Brain (organoid and tissue), 16 donors: ENCODE measurements at places on chromosomes 5 and 9.

DNA sequence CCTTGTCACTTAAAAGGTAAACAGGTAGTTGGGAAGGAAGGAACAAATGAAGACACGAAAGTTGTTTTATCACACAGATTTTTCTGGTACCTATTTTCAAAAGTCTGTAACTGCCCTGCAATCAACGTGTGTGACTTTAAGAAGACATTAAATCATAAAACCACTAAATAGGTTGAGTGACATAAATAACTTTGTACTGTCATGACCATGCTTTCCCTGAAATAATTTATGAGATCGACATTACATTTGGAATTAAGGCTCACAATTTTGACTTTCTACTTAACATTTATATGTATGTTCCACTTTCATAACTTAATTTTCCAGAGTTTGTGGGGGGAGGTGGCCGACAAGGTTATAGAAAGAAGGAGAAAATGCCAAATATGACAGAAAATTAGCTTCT is 181.1 kb downstream of the MLLT3 start:
- DNase-seq, result no peak

DNA sequence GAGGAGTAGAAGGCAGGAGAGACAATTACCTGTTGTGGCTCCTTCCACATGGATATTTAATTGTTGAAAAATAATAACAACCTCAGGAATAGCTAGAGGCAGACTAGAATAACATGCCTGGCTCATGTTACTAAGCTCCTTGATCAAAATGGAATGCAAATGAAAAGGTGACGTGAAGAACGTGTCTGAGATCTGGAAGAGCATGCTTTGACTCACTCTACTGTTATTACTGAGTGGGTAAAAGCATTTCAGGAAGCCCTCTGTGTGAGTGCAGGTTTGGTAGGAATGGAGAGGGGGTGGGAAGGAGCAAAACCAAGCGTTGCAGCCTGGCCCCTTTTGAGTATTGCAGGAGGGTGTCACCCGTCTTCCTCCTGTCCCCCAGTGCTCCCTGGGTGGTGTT is 84.8 kb downstream of the EQTN start:
- no peak for DNase-seq

- no peak for DNase-seq
Measured at GRCh38 chr9:77987880-77988525, 43.6 kb downstream of the GNAQ start.

GRCh38 chr9:112046181-112046580 is 128.9 kb downstream of the SUSD1 start:
- DNase-seq, result no peak

- no peak for DNase-seq
Measured at GRCh38 chr9:3909966-3910650, 384.3 kb upstream of the RFX3 start.

- DNase-seq, result no peak
Measured at GRCh38 chr5:67510204-67510603, 313.6 kb upstream of the CD180 start.

- DNase-seq, result no peak
Measured at GRCh38 chr5:121029536-121030245, 565.6 kb downstream of the PRR16 start.

- DNase-seq, result no peak
Measured at GRCh38 chr9:106590759-106591505, 272.0 kb upstream of the ZNF462 start.

GRCh38 chr9:124441291-124441690 is 9.0 kb upstream of the ADGRD2 start:
- DNase-seq, result peak; percentile 22

DNA sequence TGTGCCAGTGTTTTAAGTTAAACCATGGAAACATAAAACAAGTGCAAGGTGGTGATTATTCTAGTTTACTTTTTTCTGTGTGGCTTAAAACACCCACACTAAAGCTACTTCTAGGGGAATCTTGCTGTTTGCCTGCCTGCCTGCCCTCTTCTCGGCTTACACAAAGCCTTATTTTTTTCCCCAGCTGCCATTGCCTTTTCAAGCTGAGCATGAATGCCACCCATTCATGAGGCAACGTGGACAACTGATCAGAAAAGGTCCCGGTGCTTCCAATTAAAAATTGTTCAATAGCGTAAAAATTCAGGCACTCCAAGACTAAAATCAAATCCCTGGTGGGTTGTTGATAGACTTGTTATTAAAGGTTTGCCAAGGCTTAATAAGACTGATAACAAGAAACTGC is 401.4 kb downstream of the TMEM161B start:
- DNase-seq, result peak; percentile 22

- no peak for DNase-seq
Measured at GRCh38 chr5:74433896-74434829, 206.4 kb downstream of the ENC1 start.

- peak; percentile 37 for DNase-seq
Measured at GRCh38 chr5:8520917-8521316, 652.0 kb downstream of the MTRR start.

DNA sequence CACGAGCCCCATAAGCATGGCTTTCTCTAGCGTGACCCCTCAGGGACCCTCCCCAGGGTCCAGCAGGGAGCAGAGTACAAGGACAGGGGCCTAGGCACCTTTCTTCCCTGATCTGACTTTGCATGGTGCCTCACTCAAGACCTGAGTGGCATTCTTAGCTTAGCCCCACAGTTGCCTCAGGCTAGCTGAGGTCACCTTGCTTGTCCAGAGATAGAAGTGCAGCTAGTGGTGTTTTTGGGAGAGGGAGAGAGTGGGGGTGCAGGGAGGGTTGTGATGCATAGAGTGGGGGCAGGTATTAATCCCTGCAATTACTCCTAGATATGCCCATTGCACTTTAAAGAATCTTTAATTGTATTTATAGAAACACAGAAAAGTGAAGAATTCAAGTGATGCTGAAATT is 8.4 kb upstream of the TRIO start:
- DNase-seq, result no peak

- DNase-seq, result peak; percentile 31
Measured at GRCh38 chr9:129141066-129142041, 30.1 kb downstream of the PTPA start.

DNA sequence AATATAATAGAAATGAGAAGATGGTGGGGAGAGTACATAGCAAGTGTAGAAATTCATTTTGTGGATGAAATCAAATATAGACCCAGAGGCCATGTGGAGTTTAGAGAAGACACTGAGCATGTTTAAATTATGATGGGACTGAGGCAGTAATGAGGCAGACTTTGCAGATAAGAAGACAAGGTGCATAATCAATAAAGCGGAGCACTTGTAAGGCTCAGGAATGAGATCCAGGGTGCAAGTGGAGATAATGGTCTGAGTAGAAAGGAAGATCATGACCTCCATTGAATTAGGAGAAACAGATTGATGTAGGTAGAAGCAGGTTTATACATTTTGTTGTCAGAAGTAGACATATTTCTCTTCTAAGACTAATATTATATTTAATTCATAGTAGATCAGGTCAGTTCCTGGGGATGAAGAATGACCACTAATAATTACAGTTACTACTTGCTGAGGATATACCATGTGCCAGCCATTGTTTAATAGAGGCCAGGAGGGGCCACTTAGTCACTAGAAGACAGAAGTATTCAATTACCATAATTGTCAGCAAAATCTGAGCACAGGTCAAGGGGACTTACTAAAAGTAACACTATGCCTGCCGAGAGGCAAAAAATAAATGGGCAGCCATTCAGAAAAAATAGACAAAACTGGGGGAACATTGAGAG is 479.8 kb downstream of the DNAH5 start:
- DNase-seq, result no peak

DNA sequence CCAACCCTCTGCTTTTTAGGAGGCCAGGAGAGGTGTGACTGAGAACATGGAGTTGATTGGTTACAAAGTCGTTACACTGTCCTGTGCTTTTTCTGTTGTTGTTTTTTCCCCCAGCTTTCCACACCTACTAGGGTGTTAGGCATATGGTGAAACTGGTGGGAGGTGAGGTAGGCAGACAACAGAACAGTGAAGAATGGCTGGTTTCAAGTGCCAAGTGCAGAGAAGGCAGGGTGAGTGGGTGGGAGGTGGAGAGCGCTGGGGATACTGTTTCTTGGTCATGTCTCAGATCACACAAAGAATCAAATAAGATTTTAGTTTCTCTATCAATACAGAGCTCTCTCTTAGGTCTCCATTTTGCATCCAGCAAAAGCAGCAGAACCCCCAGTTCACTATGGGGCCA is 2.2 kb upstream of the SPTAN1 start:
- no peak for DNase-seq

DNA sequence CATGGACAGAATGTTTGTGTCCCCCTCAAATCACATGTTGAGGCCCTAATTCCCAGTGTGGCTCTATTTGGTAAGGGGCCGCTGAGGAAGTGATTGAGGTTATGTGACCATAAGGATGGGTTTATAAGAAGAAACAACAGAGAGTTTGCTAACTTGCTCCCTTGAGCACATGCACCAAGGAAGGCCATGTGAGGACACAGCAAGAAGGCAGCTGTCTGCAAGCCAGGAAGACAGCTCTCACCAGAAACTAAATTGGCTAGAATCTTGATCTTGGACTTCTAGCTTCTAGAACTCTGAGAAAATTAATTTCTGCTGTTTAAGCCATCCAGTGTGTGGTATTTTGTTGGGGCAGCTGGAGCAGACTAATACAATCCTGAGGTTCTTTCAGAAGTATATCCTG is 35.2 kb upstream of the CDC42SE2 start:
- DNase-seq, result no peak

DNA sequence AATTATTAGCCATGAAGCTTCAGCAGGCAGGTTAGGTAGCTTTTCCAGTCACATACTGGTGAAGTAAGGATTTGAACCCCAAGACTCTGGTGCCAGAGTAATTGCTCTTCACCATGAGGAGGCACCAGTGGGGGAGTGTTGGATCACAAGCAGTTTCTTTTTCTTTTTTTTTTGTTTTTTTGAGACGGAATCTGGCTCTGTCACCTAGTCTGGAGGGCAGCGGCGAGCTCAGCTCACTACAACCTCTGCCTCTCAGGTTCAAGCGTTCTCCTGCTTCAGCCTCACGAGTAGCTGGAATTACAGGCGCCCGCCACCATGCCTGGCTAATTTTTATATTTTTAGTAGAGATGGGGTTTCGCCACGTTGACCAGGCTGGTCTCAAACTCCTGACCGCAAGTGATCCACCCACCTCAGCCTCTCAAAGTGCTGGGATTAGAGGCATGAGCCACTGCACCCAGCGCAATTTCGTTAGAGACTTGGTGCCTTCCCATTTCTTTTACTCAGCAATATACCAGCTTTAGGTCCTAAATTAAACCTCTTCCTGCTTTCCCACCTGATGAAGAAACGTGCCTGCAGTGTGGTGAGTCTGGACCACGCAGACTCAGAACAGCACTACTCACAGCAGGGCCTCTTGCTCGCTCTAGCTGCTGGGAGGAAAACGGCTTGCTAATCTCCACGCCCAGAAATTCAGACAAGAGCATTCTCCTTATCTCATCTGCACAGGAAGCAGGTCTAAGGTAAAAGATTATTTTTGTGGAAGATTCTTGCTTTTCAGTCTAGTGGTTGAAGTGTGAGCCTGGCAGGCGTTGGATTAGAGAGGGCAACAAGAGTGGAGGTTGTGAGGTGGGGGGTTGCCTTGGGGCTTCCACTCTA is at the start of gene S100Z:
Gene S100Z, plus strand, starts transcription at position 596 of the 873 bp plus-strand sequence. CDS start 25,346 bp downstream, outside the sequence.
- DNase-seq, result no peak

- no peak for DNase-seq
Measured at GRCh38 chr5:31625394-31625793, 13.5 kb upstream of the PDZD2 start.

DNA sequence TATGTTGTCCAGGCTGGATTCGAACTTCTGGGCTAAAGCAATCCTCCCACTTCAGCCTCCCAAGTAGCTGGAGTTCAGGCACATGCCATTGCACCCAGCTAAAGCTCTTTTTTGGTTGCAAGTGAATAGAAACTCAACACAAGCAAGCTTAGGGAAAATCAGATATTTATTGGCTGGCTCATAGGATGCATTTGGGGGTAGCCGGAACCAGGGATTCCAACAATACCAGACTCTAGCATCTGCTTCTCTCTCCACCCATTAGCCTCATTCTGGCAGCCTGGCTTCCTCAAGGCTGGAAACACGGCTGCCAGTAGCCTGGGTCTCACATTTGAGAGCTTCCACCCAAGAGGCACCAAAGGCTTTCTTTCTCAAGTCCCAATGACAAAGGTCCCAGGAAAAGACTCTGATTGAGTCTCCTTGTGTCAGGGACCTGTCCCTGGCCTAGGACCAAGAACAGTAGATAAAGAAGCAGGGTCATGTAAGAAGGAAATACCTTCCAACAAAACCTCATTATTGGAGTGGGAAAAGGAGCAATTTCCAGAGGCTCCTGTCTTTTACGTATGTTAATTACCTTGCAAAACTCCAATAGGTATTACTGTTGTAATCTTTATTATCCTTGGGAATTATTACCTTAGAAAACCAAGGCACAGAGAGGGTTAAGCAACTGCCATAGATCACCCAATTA is 23.0 kb upstream of the B4GALT1 start:
- no peak for DNase-seq

- DNase-seq, result no peak
Measured at GRCh38 chr9:3865141-3865772, 339.5 kb upstream of the RFX3 start.

- DNase-seq, result no peak
Measured at GRCh38 chr5:159961176-159962160, 45.2 kb downstream of the ADRA1B start.

DNA sequence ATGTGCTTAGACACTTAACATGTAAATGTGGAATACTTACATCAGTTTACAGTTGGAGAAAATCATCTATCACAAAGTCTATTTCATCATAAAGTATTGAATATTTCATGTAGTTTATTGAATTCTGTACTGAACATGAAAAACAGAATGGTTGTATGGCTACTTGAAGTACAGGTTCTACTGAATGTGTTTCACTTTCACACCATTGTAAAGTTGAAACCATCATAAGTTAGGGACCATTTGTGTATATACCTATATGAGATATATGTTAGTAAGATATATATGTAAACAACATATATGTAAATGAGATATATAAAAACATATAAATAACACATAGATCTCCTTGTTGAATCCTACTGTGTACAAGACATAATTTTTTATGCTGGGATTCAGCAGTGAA is 63.0 kb upstream of the TAF11L2 start:
- DNase-seq, result no peak

- DNase-seq, result no peak
Measured at GRCh38 chr5:34930462-34930844, 1.1 kb downstream of the DNAJC21 start.

- no peak for DNase-seq
Measured at GRCh38 chr5:173056783-173057061, 570 bp downstream of the CREBRF start.

DNA sequence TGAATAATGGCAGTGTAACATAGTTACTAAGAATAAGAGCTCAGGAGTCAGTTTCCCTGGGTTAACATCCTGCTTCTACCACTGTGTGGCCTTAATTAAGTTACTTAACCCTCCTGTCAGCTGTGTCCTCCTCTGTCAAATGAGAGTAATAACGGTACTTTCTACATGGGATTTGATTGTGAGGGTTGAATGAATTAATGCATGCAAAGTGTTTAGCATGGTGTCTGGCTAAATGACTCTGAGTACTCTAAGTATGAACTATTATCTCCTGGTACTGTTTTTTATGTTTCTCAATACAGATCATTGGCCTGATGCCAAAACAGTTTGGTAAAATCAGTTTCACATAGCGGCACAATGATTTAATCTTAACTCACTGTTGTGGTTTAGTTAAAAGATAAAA is 19.6 kb downstream of the ZNF131 start:
- no peak for DNase-seq
